Trophoblast cell (in vitro differentiated cells and primary cell): ENCODE measurements at places on chromosomes 7 and 10.

DNA sequence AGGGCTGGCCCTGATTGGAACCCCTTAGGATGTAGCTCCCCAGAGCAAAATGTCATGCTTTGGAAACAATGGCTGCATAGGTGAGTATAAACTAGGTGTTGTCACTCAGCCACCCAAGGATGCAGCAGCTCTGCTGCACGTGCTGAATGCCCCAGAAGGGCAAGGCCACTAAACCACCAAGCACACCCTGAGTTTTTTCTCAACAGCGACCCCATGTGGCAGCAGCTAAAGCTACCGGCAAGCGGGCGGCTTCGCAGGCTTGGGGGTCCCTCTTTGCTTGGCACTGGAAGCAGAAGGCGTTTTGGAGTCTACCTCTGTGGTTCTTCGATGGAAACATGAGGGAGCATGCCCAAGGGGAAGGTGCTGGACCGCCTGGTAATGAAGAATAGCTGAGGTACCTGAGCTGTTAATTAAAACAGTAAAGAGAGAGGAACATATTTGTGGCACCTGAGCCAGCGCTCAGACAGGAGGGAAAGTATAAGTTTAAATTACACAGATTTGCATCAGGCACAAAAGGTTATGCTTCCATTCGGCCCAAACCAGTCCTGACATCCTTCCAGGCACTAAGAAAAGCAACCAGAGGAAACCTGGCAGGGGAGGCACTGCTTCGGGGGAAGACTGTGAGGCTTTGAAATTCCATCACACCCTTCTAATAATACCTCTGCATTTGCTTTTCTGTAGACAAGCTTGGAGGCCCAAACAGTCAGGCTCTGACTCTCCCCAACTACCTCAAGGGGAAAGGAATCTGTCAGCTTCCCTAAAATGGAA is 152.1 kb downstream of the GFRA1 start:
- no peak for DNase-seq
- no peak overlapping the region for H3K4me3 ChIP-seq
- H3K27ac ChIP-seq, result no peak overlapping the region
- H3K27me3 ChIP-seq, result no peaks in the 10 kb centered on the region
- no peaks in the 10 kb centered on the region for H3K36me3 ChIP-seq
- no peaks in the 10 kb centered on the region for H3K4me1 ChIP-seq

DNA sequence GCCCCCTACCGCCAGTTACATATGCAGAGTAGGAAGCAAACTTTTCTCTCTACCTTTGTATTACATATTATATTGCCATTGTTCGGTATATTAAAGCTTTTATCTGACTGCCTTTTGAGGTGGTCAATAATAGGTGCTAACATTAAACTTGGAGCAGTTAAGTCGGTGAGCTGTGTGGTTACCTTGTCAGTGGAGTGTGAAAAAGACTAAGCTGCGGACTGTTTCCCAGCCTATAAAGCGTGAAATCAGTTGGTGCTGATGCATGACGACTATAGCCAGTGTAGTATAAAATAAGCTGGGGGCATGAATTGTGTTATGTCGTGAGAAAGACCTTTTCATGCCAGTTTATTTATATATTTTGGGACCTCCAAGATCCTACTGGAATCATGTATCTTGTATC is 33.7 kb downstream of the R3HCC1L start:
- H3K27ac ChIP-seq, result no peak overlapping the region
- peaks cover 8% of the 10 kb centered on the region for H3K36me3 ChIP-seq
- no peak overlapping the region for H3K4me3 ChIP-seq
- no peaks in the 10 kb centered on the region for H3K27me3 ChIP-seq
- no peak for DNase-seq

GRCh38 chr7:141483044-141483443 is 68.2 kb upstream of the AGK start:
- no peak for DNase-seq
- no peak overlapping the region for H3K27ac ChIP-seq
- H3K4me3 ChIP-seq, result no peak overlapping the region
- no peaks in the 10 kb centered on the region for H3K36me3 ChIP-seq

DNA sequence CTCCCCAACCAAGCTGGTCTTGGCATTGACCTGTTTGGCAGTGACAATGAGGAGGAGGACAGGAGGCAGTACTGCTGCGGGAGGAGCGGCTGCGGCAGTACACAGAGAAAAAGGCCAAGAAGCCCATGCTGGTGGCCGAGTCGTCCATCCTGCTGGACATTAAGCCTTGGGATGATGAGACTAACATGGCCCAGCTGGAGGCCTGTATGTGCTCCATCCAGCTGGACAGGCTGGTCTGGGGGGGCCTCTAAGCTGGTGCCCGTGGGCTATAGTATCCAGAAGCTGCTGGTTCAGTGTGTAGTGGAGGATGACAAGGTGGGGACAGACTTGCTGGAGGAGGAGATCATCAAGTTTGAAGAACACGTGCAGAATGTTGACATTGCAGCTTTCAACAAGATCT is 39.1 kb upstream of the ZNF273 start:
- no peak overlapping the region for H3K4me3 ChIP-seq
- DNase-seq, result no peak
- no peak overlapping the region for H3K27ac ChIP-seq
- peaks cover 3% of the 10 kb centered on the region for H3K36me3 ChIP-seq
- no peaks in the 10 kb centered on the region for H3K4me1 ChIP-seq

DNA sequence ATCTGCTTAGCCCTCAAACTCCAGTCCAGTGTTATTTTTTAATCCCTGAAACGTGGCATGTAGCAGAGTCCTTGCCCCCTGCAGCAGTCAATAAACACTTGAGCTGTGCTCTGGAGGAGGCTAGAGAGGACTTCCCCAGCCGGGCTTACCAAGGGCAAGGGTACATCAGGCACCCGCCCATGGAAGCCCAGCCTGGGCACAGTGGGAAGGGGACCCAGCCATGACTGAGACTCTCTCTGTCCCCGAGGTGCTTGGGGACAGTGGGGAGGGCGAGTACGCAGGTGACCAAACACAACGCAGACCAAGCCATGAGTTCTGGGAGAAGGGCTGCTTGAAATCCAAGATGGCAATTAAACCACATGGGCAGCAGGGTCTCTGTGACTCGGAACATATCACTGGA is 45.2 kb downstream of the EBF3 start:
- no peak for DNase-seq
- no peaks in the 10 kb centered on the region for H3K27me3 ChIP-seq
- H3K4me1 ChIP-seq, result no peaks in the 10 kb centered on the region
- no peaks in the 10 kb centered on the region for H3K36me3 ChIP-seq
- no peak overlapping the region for H3K27ac ChIP-seq
- no peak overlapping the region for H3K4me3 ChIP-seq

DNA sequence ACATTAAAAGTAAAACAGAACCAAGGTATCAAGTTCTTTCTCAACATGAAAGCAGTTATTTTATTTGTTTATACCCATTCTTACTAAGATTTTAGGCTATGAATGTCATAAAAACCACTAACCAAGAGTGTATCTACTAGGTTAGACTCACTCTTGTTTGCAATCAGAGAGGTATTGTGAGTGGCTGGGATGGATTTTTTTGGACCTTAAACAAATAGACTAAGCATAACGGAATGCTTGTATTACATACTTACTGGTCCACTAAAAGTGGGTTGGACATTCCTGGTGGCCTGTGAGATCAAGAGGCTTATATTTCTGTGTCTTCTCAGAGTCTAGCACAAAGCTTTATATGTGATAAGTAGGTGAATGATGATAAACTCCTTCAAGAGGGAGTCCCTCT is 32.6 kb upstream of the CBLL1 start:
- H3K27me3 ChIP-seq, result no peaks in the 10 kb centered on the region
- H3K36me3 ChIP-seq, result no peaks in the 10 kb centered on the region
- H3K27ac ChIP-seq, result no peak overlapping the region
- no peak overlapping the region for H3K4me3 ChIP-seq
- no peak for DNase-seq
- H3K4me1 ChIP-seq, result no peaks in the 10 kb centered on the region

GRCh38 chr10:31320550-31321211 is 1.7 kb downstream of the ZEB1 start:
- H3K27me3 ChIP-seq, result peaks cover 23% of the 10 kb centered on the region
- H3K4me1 ChIP-seq, result peaks cover 7% of the 10 kb centered on the region
- peak overlapping the region; percentile 63 for H3K4me3 ChIP-seq
- H3K36me3 ChIP-seq, result no peaks in the 10 kb centered on the region
- DNase-seq, result no peak

- no peak overlapping the region for H3K4me3 ChIP-seq
- no peaks in the 10 kb centered on the region for H3K27me3 ChIP-seq
- DNase-seq, result no peak
- H3K27ac ChIP-seq, result no peak overlapping the region
Observed at GRCh38 chr7:151629713-151630272, 110.1 kb upstream of the RHEB start.

GRCh38 chr10:7272008-7272407 is 138.8 kb downstream of the SFMBT2 start:
- no peaks in the 10 kb centered on the region for H3K4me1 ChIP-seq
- no peak overlapping the region for H3K27ac ChIP-seq
- H3K27me3 ChIP-seq, result no peaks in the 10 kb centered on the region
- no peaks in the 10 kb centered on the region for H3K36me3 ChIP-seq

- no peak for DNase-seq
- no peaks in the 10 kb centered on the region for H3K36me3 ChIP-seq
- H3K4me3 ChIP-seq, result no peak overlapping the region
- H3K27ac ChIP-seq, result no peak overlapping the region
Observed at GRCh38 chr7:71652510-71652909, 520.6 kb downstream of the GALNT17 start.

- no peaks in the 10 kb centered on the region for H3K36me3 ChIP-seq
- H3K4me3 ChIP-seq, result no peak overlapping the region
- H3K4me1 ChIP-seq, result peaks cover 6% of the 10 kb centered on the region
- H3K27me3 ChIP-seq, result no peaks in the 10 kb centered on the region
Observed at GRCh38 chr10:132551093-132551807, 13.7 kb downstream of the INPP5A start.

DNA sequence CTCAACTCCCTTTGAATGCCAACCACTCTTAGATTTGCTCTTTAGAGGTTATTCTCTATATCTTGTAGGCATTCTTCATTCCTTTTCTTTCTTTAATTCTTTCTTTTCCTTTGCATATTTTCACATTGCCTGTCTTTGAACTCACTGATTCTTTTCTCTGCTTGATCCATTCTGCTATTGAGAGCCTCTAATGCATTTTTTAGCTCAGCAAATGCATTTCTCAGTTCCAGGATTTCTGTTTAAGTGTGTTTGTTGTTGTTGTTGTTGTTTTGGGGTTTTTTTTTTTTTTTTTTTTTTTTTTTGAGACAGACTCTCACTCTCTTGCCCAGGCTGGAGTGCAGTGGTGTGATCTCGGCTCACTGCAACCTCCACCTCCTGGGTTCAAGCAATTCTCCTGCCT is 71.6 kb downstream of the FBXL13 start:
- no peaks in the 10 kb centered on the region for H3K4me1 ChIP-seq
- no peak overlapping the region for H3K27ac ChIP-seq
- H3K4me3 ChIP-seq, result no peak overlapping the region
- H3K27me3 ChIP-seq, result no peaks in the 10 kb centered on the region
- no peaks in the 10 kb centered on the region for H3K36me3 ChIP-seq

GRCh38 chr7:99504281-99504602 is 220 bp upstream of the ZKSCAN5 start:
- H3K27ac ChIP-seq, result no peak overlapping the region
- H3K36me3 ChIP-seq, result no peaks in the 10 kb centered on the region
- H3K4me3 ChIP-seq, result peak overlapping the region; percentile 45
- peak; percentile 99 for DNase-seq
- peaks cover 7% of the 10 kb centered on the region for H3K4me1 ChIP-seq

DNA sequence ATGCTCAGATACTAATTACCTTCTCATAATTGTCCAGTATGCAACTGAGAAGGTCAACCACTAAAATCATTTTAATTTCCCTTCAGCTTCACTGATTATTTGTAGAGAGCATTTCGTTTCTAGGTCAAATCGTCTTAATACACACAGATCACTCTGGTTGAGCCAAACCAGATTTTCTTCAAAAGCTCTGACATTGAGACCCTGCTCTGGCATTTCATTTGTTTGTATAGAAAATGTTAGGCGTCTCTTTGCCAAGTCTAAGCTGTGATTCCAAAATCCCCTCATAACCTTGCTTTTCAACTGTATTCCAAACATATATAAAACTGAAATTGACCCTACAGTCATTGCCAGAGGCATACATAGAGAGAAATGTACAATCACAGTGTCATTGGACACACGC is 520.0 kb downstream of the CNTNAP2 start:
- DNase-seq, result no peak
- no peaks in the 10 kb centered on the region for H3K36me3 ChIP-seq
- H3K4me3 ChIP-seq, result no peak overlapping the region
- no peaks in the 10 kb centered on the region for H3K27me3 ChIP-seq
- no peaks in the 10 kb centered on the region for H3K4me1 ChIP-seq

DNA sequence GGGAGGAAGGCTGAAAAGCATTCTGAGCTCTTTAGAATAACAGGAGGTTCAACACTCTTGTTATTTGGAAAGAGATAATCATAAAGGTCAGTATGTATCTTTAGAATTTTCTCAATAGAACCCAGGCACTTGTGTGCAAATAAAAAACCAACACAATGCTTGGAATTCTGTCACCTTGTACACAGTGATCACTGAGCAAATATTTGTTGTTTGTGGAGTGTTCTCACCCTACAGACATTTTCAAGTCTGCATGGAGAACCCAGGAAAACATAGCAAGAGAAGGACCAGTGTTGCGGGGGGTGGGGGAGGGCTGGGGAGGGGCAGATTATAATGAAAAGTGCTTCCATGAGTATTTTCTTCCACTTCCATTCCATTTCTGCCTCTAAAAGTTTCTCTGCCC is 87.4 kb downstream of the FAM107B start:
- H3K4me3 ChIP-seq, result no peak overlapping the region
- H3K27ac ChIP-seq, result no peak overlapping the region
- DNase-seq, result no peak

- H3K36me3 ChIP-seq, result no peaks in the 10 kb centered on the region
- H3K4me3 ChIP-seq, result no peak overlapping the region
Observed at GRCh38 chr7:51090411-51090810, 226.2 kb downstream of the COBL start.

GRCh38 chr7:36131499-36131898 is 21.6 kb upstream of the EEPD1 start:
- H3K27ac ChIP-seq, result no peak overlapping the region
- H3K27me3 ChIP-seq, result no peaks in the 10 kb centered on the region
- H3K4me1 ChIP-seq, result no peaks in the 10 kb centered on the region
- DNase-seq, result no peak
- no peaks in the 10 kb centered on the region for H3K36me3 ChIP-seq
- H3K4me3 ChIP-seq, result no peak overlapping the region

DNA sequence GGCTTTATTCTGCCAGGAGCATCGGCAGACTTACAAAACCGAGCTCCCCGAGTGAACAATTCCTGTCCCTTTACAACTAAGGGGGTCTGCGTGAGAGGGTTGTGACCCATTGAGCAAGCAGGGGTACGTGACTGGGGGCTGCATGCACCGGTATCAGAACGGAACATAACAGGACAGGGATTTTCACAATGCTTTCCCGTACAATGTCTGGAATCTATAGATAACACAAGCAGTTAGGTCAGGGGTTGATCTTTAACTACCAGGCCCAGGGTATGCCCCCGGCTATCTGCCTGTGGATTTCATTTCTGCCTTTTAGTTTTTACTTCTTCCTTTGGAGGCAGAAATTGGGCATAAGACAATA is 38.1 kb upstream of the GSDME start:
- no peaks in the 10 kb centered on the region for H3K4me1 ChIP-seq
- H3K27me3 ChIP-seq, result no peaks in the 10 kb centered on the region
- DNase-seq, result peak; percentile 79
- no peak overlapping the region for H3K27ac ChIP-seq

- H3K4me1 ChIP-seq, result no peaks in the 10 kb centered on the region
- H3K4me3 ChIP-seq, result no peak overlapping the region
- H3K36me3 ChIP-seq, result no peaks in the 10 kb centered on the region
- no peak for DNase-seq
Observed at GRCh38 chr7:83148776-83149175, 13.9 kb downstream of the PCLO start.
